ENCODE measurements at places on chromosomes 3 and 15.

DNA sequence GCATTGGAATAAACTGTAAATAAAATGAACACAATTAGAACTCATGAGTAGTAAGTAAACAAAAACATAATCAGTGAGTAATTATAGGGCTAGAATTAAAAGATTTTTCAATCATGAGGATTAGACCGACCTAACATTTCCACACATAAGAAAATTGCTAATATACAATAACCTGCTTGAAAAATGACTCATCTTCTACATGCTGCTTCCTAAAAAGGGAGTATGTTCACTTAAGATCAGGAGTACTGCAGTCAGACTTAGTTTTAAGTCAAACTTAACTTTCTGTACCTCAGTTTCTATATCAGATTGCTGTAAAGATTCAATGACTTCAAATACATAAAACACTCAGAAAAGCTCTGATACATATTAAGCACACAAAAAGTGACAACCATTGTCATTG lies 22.6 kb upstream of the NEK10 start:
- peak; percentile 19 for DNase-seq

DNA sequence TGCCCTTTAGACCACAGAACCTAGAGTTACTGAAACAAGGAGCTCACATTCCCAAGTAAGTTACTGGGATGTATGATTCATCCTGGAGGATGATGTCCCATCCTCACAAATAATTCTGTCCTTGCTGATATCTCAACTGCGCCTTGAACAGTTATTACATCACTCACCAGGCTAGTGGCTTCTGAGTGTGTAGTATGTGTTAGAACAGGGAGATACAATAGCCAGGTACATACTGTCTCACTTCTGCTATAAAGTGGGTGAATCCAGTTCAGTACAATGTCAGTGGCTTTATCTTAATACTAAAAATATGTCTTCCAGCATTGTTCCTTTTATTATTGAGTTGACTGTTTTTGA lies 483.2 kb upstream of the FRG2C start:
- no peak for DNase-seq

- no peak for DNase-seq
Observed at GRCh38 chr15:88401251-88401995, 65.8 kb downstream of the MRPL46 start.

- DNase-seq: peak; percentile 57
Observed at GRCh38 chr3:156511987-156512677, 42.8 kb downstream of the SSR3 start.

- DNase-seq: no peak
Observed at GRCh38 chr15:57921371-57921770, 144.1 kb downstream of the ALDH1A2 start.

- DNase-seq: no peak
Observed at GRCh38 chr3:66898155-66898554, 100.0 kb upstream of the KBTBD8 start.

GRCh38 chr3:122458992-122459391 lies 43.1 kb upstream of the WDR5B start:
- peak; percentile 15 for DNase-seq

DNA sequence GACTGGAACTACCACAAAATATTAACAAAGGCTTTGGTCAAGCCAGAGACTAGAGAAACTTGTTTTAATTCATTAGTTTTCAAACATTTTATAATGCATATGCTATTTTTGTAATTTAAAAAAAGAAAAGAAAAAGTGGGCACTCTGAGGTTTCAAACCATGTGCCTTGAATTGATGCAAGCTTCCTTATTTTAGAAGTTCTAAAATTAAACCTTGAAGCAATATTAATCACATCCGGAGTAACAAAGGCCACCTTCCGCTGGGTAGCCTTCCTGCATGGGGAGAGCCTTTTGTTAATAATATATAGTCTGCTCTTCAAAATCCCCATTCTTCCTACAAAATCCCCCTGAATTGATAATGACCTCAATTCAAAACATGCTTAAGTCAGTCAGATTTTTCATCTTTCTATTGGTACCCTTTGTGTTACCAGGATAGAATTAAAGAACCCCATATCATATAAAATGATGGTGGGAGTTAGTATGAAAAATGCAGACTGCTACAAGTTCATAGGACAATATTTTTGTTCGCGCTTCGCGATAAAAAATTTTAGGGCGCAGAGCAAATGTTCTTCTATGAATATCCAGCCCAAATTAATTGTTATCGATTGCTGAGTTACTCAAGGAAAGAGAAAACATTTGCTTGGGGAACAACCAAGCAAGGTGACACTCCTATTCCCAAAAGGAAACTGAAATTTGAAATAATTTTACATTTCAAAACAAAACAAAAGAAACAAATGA lies 30.6 kb downstream of the LDHAL6B start:
- DNase-seq: no peak

DNA sequence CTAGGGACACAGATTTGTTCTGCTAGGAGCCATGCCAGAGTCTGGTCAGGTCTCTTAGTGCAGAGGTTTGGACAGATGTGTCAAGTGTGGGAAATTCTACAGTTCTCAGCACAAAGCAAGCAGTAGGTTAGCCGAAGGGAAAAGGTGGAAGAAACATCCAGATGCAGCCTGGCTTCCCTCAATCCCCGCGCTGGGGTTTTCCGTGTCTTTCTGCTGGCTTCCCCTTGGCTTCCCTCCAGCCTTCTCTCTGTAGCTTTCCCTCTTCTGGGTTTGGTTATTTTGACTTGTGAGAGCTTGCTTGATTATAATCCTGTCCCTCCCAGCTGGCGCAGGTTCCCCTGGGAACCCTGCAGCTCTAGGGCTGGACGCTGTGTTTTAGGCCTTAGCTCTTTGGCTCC lies 4.1 kb downstream of the TF start:
- DNase-seq: no peak

DNA sequence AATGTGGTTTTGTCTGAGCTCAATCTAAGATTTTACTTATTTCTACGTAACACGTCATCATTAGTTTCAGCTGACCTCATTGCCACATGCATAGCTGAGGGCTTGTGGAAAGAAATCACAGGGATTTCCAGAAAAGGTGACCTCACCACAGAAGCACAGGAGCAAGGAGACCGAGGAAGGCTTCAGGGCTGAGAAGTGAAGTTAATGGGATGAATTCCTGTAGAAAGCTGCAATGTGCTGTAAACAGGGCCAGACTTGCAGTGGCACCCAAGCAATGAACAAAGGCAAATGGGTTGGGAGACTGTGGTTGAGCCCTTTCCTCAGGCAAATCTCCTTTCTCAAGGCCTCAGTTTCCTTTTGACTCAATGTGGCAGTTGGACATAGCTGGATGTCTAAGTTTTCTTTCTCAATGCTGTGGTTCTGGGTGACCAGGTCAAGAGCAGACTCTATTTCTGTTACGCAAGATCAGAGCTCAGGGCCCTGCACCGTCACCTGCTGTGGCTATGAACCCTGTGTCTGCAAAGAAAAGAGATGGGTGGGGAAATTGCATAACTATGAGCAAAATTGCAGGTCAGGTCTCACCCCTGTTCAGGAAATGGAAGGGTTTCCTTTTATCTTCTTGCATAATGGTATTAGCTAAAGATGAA lies 252.2 kb upstream of the TBL1XR1 start:
- DNase-seq: peak; percentile 49

DNA sequence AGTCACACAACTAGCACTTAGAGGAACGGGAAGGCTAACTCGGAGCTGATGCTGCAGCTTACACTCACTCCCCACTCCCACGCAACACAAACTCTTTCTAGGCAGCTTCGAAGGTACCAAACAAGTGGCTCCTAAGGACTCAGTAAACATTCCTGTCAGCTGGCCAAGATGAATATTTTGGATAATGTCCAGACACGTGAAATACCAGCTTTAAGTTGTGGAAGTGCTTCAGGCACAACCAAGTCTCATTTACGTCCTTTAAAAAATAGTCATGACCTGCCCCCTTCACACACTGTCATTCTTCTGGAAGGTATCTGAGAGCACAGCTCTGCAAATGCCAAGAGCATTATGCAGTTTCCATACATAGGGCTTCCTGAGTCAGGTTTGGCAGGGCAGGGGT lies 1005.9 kb upstream of the CFAP20DC start:
- DNase-seq: no peak

DNA sequence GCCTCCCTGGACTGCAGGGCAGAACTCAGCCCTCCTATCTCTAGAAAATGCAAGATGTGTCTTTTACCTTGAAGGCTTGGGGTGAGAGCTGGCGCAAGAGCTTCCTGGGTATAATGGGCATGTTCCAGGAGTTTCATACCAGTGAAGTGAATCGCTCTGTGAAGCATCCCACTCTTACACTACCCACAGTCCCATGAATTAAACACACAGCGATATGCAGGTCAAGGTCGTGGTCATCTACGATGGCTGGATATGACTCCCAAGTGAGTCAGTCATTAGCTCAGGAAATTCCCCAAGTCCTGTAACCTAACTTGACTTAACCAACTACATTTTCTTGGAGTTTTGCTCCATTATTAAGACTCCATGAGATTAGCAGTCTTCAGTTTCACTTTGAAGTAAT lies 439.7 kb downstream of the NTRK3 start:
- no peak for DNase-seq

DNA sequence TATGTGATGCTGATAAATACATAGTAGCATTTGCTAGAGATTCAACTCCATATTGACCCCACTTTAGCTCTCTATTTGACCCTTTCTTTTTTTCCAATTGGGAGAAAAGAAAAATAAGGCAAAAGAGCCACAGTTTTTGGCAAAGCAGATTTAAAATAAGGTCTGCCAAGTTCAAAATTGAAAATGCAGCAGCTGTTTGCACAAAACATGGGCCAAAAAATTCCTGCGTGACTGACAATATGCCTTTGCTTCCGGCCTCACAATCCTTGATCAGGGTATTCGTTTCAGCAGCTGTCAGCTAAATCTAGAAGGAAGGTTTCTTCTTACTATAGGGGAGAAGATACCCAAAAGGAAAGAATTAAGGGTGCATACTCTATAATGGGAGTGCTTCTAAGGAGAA lies 563.5 kb upstream of the CCDC54 start:
- no peak for DNase-seq

DNA sequence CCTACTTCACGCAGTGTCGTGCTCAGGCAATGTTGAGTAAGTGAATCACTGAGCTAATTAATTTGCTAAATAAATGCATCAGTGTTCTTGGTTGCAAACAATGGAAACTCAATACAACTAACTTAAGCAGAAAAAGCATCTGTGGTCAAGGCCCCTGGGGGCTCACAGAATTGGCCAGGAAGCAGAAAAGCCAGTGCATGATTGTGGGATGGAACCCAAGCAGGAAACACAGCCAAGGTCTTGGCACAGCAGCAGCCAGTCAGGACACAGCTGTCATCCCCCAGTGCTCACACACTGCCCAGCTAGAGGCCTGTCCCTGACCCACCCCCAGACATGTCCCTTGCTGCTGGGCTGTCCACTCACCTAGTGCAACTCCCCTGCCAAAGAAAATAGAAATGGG lies 85.9 kb downstream of the AQP9 start:
- no peak for DNase-seq

- DNase-seq: no peak
Observed at GRCh38 chr3:47515864-47516319, 2.4 kb upstream of the ELP6 start.

- DNase-seq: no peak
Observed at GRCh38 chr3:74000725-74001124, 376.0 kb upstream of the PDZRN3 start.
